ENCODE measurements at places on chromosomes 3 and 15.
A peak's percentile ranks its signal among the peaks of the same experiment; 100 is the strongest.

DNA sequence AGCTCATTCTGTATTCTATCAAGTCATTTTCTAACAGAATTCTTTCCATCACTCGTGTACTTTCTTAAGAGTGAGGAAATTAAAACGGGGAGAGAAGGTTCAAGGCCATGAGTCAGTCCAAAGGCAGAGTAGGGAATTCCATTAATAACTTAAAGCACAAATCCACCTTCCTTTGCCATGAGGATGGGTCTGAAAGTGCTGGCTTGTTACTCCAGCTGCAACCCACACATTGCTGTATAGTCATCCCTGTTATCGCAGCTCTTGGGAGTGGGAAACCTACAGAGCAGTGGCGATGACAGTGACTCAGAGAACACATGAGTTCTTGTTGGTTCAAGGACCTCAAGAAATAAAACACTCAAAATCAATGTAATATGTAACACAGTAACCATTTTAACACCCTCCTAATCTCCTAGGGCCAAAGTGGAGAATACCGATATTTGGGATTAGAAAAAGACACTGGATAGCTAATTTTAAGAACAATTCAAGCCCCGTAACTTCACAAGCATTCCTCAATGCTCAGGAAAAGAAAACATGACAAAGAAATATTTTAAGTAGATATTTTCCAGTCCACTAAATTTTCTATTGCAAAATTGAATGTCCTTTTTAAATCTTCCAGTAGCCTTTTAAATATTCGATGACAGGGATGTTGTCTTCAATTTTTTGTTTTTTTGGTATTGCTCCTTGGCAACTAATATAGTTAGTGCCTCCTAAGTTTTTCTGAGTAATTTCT is 179.9 kb upstream of the THBS1 start:
- DNase-seq, result no peak

- no peak for DNase-seq
These were observed 174.5 kb upstream of the LRIG1 start for GRCh38 chr3:66675366-66675765.

- DNase-seq, result no peak
These were observed 283.1 kb upstream of the NR2F2 start for GRCh38 chr15:96047255-96047931.

DNA sequence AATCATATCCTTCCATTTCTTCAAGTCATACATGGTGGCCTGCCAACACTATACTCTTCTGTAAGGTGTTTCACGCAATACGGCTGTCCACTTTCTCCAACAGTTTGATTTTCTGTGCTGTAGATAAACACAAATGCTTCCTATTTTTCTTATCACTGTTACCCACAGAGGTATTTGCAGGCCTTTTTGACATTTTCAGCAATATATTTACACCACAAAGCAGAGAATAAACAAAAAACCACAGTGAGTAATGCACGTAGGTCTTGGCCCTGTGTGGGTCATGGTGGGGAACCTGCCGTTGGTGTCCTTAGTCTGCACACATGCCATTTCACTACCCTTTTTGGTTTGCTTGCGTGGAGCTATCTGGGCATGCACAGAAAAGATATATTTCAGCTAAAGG is 59.5 kb downstream of the LRRC28 start:
- no peak for DNase-seq

DNA sequence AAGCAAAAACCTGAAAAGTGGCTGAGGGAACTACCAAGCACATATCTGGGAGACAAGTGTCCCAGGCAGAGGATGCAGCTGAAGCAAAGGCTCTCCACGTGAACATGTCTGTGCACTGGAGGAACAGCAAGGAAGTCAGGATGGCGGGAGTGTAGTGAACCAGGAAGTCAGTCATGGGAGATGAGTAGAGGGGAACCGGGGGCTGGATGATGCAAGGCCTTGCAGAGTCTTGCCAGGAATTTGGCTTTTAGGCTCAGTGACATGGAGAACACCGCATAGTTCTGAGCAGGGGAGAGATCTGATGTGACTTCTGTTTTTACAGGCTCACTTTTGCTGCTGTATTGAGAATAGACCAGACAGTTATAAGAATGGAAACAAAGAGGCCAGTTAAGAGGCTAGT is 19.0 kb downstream of the C2CD4A start:
- no peak for DNase-seq

DNA sequence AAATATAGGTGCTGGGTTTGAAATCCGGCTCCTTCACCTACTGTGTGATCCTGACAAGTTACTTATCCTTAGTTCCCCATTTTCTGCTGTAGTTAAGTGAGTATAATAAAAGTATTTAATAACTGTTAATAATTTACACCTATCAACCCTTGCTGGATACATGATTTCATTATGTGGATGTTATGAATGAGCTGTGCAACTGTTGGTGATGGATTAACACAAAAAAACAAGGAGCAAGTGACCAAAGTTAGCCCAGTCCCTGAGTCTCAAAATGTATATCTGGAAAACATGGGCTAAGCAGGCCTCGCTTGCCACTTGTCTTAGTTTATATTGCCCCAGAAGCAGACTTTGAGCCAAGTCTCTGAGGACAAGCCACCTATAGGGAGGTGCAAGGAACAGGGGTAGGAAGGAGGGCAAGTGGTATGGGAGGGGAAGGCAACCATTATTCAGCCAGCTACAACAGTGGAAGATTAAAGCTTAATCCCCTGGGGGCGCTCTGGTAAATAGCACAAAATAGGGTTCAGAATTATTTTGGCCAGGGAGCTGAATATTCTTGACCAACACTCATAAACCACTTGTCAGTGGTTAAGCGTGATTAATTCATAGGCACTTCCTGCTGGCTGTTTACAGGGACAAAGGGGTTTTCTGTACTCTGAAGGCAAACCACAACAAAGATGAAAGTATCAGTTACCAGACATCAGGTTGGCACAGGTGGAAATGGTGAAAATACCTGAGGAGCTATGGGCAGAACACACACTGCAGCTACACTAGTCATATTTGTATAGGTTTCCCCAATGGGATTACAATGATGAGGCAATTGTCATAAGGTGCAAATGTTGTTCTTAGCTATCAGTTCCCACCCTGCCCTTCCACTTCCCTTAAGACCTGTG is 76.2 kb downstream of the TRIM42 start:
- no peak for DNase-seq

GRCh38 chr3:49399461-49399860 is 12.3 kb downstream of the RHOA start:
- DNase-seq, result no peak

GRCh38 chr15:58247855-58248842 is 110.0 kb downstream of the AQP9 start:
- DNase-seq, result no peak

DNA sequence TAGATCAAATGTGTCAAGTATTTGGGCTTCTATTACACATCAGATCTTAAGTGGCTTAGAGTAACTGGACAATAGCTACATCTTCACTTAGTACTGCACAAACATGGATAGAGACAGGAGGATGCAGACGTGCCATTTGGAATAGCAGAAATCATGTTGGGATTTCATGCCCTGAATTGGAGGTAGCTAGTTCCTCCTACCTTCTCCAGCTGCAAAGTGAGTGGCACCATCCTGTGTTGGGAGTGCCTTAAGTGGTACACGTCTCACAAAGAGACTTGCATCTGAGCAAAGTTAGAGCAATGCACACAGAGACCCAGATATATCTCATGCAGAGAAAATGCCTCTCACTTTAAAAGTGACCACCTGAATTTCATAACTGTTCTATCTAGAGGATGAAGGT is 136.5 kb downstream of the SSR3 start:
- DNase-seq, result no peak

DNA sequence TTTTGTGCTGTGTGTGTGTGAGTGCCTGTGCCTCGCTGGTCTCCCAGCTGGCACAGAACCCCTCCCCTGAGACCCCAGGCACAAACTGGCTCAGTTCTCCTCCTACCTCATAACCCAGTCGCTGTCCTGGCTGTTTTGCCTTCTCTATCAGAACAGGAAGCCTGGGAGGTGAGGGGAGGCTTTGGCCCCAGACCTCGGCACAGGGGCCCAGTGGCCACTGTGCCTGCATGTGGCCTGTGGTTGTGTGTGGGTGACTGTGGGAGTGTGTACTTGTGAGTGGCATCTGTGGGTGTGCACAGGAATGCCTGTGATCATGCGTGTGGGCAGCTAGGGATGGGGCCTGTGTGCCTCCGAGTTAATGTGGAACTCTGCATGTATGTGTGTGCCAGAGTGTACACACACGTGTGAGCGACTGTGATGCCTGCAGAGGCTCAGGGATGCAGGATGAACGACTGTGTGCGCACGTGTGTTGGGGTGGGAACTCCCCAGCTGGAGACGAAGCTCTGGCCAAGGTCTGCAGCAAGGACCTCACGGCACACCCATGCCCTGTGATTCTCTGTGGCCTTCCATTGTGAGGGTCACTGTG is 32.3 kb downstream of the PSTPIP1 start:
- DNase-seq, result no peak

DNA sequence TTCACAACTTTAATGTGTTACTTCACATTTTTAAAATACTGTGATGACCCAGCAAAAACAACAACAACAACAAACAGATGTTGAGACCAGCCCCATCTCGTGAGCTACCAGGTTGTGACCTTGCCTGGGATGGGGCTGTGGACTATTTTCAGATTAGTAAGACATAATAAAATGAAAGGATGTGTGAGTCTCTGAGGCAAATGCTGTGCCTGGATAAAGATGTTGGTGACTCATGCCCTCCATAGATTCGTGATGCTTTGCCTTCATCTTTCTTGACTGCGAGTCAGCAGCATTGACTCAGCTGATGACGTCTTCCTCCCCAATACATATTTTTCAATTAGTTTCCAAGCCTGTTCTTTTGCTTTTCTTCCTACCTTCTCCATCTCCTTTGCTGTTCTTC is 453.0 kb upstream of the CFAP20DC start:
- DNase-seq, result no peak

- no peak for DNase-seq
These were observed 28.5 kb downstream of the MFSD1 start for GRCh38 chr3:158830391-158830790.

GRCh38 chr3:149224736-149225594 is 3.3 kb upstream of the CP start:
- DNase-seq, result no peak

- no peak for DNase-seq
These were observed 1.4 kb upstream of the SLC51A start for GRCh38 chr3:196214783-196215441.

GRCh38 chr3:29991198-29991597 is 615.2 kb upstream of the TGFBR2 start:
- DNase-seq, result no peak

GRCh38 chr15:96037584-96037983 is 292.9 kb upstream of the NR2F2 start:
- DNase-seq, result no peak

DNA sequence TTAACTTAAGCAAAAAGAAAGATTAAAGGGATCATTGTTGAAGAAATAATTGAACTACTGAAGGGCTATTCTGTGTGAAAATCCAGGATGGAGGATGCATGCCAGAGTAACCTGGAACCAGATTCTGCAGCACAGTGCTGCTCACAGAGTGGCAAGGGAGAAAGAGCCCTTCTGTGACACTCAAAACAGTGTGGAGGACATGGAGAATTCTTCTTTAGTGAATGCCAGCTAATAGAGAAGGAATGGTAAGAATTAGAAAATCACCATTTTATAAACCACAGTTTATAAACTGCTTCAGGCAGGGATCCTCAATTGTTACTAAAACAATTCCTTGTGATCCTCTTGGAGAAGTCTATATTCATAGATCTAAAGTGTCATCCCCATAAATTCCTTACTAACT is 70.4 kb upstream of the ARHGEF26 start:
- DNase-seq, result no peak

GRCh38 chr3:129345971-129346370 is 67.3 kb downstream of the HMCES start:
- no peak for DNase-seq

GRCh38 chr3:34619990-34620389 is 821.6 kb downstream of the PDCD6IP start:
- DNase-seq, result no peak

DNA sequence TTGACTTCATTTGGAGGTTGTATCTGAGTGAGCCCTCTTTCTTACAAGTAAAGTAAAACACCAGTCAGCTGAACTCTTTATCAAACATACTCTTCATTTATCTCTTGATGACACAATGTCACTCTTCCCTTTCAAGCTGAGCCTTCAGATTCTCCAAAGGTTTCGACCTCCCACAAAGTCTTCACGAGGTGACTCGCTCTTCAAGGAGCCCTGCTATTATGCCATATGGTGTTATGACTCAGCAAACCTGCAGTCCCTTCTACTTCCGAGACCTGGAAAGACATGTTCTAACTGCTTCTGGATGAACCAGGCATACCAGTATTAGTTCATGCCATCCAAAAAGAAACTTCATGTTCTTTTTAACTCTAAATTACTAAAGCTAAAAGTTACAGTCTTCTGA is 23.1 kb downstream of the AADAC start:
- no peak for DNase-seq

- DNase-seq, result peak; percentile 25
These were observed at the start of gene C3orf52 for GRCh38 chr3:112086076-112086854. Gene C3orf52, plus strand, starts transcription at chr3:112086389. Its CDS starts 19 bp downstream, at chr3:112086408.

DNA sequence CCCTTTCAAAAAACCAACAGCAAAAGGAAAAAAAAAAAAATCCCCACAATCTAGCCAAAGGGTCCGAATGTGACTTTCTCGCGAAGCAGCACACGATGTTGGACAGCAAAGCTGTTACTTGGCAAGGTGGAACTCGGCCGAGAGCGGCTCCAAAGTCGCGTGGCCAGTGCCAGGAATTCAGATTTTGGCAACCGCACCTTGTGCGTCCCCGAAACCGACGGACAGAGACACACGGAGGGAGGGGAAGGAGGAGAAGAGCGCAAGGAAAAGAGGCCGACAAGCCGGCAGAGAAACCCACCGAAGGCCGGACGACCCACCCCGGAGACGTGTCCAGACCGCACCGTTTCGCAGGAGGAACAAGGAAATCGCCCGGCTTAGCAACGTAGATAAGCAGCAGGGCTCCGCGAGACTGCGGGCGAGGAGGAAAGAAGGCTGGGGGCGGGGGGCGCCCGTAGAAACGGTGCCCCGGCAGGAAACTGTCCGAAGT is 517.3 kb downstream of the MECOM start:
- no peak for DNase-seq

- DNase-seq, result no peak
These were observed 14.8 kb downstream of the CLK3 start for GRCh38 chr15:74630284-74631086.

DNA sequence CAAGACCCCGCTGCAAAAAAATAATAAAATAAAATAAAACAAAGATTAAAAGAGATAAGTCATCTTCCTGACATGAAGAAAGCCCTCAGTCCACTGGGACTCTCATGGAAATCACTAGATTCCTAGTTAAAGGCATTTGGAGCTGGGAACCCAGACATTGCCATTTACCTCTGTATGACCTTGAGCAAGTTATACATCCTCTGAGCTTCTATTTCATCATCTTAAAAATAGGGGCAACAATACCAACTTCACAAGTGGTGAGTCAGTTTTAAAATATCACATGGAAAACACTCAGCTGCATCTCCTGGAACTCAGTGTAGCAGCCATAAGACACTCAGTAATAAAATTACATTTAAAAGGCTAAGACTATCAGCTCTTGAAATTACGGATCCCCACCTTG is 334.8 kb downstream of the ERC2 start:
- no peak for DNase-seq

GRCh38 chr3:187368251-187369088 is at the start of gene RTP4:
Gene RTP4, plus strand, starts transcription at chr3:187368385. Its CDS starts 57 bp downstream, at chr3:187368442.
- peak; percentile 21 for DNase-seq

- no peak for DNase-seq
These were observed 117.0 kb upstream of the MRPL3 start for GRCh38 chr3:131619821-131620220.

- no peak for DNase-seq
These were observed 8.0 kb downstream of the TMEM212 start for GRCh38 chr3:171850960-171851659.

- no peak for DNase-seq
These were observed 332.6 kb upstream of the CCDC54 start for GRCh38 chr3:107044677-107045076.
